Amygdala (tissue), 56 donors: ENCODE measurements at places on chromosomes 16 and 17.

GRCh38 chr17:36837195-36837938 lies 99.9 kb upstream of the LHX1 start:
- DNase-seq: no peak

DNA sequence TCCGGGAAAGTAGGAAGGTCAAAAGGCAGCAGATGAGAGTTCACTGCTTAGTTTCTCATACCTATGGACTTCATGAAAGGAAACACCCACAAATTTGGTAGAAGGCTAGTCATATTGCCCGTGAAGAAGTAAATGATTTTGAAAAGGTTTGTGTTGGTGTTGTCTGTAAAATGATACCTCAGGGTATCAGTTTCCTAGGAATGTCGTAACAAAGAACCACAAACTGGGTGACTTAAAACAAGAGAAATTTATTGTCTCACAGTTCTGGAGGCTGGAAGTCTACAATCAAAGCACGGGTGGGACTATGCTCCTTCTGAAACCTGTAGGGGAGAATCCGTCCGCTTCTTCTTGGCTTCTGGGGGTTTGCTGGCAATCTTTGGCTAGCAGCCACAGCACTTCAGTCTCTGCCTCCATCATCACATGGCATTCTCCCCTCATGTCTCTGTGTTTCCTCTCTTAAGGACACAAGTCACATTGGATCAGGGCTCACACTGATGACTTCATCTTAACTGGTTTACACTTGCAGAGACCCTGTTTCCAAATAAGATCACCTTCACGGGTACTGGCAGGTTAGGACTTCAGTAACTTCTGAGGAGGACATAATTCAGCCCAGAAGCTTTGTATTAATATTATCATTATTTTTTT lies 2.0 kb upstream of the NAE1 start:
- DNase-seq: no peak

- no peak for DNase-seq
These were observed 2.7 kb downstream of the UTP18 start for GRCh38 chr17:51263006-51263405.

DNA sequence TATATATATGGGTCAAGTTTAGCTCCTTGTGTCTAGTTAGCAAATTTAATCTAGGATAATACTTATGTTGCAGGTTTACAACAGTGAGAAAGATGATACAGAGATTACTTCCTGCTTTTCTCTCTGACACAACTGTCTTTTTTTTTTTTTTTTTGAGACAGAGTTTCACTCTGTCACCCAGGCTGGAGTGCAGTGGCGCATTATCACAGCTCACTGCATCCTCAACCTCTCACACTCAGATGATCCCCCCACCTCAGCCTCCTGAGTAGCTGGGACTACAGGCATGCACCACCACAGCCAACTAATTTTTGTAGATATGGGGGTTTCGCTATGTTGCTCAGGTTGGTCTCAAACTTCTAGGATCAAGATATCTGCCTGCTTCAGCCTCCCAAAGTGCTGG lies 706.9 kb upstream of the SOX9 start:
- no peak for DNase-seq

- DNase-seq: no peak
These were observed 18.1 kb downstream of the TMC6 start for GRCh38 chr17:78110363-78111015.

- DNase-seq: no peak
These were observed 372.5 kb upstream of the CDH8 start for GRCh38 chr16:62408760-62409159.

DNA sequence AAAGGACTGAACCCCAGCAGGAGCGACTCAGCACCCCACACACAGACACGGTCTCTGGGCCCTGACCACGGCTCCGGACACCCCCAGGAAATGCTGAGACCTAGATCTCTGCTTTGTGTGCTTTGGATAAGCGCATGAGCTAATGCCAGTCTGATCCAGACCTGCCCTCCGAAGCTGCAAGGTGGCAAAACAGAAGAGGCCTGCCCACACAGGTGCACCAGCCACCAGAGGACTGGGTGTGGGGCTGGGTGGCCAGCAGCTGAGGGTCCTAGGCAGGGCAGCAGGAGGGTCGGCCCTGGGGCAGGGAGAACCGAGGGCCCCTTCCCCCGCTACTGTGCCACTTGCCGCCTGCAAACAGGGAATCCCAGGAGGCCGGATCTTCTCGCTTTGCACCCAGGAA lies 30.7 kb upstream of the EIF1 start:
- DNase-seq: no peak

DNA sequence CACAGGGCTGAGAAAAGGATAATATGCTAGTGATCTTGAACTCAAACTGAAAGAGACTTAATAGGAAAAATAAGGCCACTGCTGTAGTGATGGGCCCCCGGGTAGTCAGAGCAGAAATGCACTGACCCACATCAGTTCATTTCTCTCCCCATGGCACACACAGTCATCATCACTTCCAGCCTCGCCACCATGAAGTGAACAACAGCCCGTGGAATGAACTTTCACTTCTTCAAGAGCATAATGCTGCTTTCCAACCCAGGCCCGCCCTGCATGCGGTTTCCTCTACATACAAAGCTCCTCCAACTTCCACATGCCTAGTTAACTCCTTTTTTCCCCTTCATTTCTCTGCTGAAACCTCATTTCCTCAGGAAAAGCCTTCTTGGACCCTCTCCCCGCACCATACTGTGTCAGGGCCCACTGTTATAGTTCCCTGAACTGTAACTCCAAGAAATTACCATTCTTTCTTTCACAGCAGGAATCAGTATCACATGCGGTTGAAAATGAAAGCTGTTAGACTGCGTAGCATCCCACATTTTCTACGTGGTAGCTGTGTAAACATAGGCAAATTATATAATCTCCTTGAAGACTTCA lies 65.8 kb upstream of the SMIM36 start:
- DNase-seq: no peak

DNA sequence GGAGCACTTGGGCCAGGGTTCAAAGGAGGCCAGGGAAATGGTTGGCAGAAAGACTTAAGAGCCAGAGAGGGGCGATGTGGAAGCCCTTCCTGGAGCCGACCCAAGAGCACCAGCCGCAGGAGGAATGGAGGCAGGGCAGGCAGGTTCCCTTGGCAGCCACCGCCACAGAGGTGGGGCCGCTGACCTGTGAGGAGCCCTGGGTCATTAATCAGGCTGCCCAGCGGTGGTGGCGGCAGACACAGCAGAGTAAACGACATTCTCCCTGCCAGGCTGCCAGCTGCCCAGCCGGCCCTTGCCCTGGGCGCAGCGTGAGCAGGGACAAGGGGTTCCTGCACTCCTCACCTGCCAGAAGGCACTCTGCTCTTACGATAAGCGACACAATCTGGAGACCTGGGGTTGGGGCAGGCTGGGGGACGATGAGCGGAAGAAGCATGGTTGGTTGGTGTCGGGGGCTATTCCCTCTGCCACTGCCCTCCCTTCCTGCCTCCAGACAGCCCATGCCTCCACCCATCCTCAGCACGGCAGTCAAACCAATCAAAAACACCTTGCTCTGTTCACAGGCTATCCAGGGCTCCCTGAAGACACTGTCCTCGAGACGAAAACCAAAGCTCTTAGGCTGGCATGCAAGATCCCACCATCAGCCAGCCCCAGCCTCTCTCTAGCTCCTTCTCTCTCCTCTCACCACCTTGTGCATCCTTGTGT lies 40.9 kb downstream of the PLXDC1 start:
- no peak for DNase-seq

- peak; percentile 9 for DNase-seq
These were observed 596 bp downstream of the UNKL start for GRCh38 chr16:1413684-1414531.

DNA sequence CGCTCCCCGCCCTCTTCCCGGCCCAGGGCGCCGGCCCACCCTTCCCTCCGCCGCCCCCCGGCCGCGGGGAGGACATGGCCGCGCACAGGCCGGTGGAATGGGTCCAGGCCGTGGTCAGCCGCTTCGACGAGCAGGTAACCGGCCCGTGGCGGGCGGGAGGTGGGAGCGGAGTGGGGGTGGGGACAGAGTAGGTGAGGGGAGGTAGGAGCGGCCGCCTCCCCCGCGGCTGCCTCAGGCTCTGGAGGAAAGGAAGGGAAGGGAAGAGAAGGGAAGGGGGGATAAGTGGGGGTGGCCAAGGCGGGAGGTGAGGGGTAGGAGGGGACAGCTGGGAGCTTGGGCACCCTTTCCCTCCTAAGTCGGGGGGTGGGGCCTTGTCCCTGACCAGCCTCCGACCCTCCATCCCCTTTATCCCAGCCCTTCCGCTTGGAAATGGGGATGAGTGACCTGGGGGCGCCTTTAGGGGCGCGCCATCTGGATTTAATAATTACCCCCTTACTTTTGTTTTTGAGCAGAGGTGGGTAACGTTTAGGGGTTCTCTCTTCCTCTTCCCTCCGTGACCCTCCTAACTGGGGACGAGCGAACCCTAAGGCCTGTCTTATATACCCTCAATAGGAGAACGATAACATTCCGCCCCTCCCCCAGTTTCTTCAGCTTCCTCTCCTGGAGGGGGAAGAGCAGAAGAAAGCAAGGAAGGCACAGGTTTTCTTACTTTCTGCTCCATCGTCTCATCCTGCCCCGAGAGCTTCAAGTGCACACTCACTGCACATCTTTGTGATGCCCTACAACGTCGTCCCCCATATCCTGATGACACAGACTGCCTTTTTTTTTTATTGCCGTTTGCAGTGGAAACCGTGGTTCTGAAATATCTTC lies 694 bp downstream of the NF1 start:
- DNase-seq: peak; percentile 45

- DNase-seq: no peak
These were observed 507 bp downstream of the SERPINF1 start for GRCh38 chr17:1762233-1762900.

DNA sequence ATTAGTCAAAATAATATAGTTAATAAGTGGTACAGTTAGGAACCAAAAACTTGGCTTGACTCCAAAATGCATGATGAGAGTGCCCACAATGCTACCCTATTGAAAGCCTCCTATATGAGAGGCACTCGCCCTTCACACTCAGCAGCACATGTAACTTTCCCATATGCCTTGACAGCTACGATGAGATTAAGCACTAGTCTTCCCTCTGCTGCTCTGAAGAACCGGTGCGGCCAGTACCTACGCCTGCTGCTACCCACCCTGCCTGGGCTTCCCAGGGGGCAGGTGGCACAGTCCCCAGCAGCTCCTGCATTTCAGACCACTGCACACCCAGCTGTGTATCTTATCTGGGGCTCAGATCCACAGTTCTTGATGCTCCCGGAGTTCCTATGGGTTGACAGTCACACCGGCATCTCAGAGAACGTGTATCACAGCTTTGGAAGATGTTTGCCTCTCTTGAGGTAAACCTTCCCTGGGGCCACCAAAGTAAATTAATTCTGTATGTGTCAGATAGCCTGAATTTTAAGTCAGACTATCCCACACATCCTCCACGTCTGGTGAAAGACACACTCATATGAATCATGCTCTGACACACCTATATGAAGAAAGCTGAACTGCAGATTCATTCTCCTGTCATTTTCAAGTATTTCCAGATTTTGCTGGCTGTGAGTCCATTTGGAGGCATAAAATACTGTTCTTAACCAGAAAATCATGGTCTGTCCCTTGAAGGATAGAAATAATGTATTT lies 77.8 kb downstream of the MYH10 start:
- DNase-seq: no peak

- no peak for DNase-seq
These were observed 18.3 kb downstream of the CDC42EP4 start for GRCh38 chr17:73293480-73293911.

DNA sequence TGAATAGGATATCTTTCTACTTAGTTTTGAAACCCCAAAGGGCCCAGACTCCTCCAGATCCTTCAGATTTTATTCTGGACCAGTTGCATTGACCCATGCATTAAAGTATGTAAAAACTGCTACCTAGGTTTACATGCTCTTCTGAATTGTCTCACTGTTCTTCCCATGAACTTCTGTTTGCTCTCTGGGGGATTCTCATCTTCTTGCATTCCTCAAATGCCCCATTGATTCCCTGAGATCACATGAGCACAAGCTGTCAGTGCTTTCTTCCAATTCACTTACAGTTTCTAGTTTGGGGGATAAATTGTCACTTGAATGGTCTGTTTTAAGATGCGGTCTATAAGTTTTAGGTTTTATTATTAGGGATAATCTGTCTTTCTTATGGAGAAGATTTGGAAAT lies 188.9 kb upstream of the KIF2B start:
- DNase-seq: no peak

DNA sequence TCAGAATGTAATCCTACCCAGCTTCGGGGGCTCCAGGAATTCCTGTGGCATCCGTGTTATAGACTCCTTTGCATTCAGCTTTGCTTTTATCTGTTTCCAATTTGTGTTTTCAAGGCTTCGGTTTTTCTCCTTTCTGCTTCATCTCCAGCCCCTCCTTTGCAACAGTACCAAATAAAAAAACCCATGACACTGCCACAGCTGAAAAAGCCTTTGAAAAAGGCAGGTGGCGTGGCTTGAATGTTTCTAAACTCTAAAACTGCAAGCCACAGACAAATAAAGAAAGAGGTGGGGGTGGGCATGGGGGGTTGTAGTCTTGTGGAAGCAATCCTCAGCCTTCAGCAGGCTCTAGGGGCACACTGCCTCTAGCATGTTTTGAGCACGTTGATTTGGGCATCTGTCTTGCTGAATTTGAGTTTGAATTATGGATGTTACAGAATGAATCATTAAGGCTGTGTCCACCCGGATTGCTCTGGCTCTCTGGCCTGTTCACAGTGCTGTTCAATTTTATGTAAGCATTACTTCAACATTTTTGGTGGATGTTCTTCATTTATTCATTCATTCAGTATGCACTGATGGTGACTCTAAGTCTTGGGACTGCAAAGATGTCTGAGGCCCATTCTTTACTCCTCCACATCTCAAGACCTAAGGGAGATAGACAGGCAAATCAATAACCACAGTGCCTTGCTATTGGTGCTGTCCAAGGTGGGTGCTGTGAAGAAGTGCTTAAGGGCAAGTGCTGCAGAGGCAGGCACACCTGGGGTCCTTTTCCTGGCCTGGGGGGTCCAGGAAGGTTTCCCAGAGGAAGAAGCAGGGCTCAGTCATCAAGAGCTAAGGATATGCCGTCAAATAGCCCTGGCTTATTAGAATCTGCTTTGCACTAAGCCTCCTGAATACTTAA lies 77.4 kb downstream of the CDH13 start:
- no peak for DNase-seq

DNA sequence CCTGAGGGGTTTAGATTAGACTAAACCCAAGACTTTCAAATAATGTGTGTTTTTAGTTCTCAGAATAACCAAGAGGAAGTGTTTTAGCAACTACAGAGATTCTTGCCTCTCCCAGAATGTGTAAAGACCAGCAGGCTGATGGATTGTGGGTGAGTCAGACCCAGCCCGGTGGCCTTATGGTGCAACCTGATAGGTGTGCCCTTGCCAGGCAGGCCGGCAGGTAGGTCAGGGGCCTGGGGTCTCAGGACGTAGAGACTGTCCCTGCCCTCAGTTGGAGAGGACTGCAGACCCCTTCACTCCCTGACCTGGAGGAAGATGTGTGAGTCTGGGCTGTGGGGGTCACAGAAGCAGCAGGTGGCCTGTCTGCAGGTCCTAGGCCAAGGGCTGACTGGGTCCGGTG lies 47.2 kb upstream of the ACSF3 start:
- no peak for DNase-seq

DNA sequence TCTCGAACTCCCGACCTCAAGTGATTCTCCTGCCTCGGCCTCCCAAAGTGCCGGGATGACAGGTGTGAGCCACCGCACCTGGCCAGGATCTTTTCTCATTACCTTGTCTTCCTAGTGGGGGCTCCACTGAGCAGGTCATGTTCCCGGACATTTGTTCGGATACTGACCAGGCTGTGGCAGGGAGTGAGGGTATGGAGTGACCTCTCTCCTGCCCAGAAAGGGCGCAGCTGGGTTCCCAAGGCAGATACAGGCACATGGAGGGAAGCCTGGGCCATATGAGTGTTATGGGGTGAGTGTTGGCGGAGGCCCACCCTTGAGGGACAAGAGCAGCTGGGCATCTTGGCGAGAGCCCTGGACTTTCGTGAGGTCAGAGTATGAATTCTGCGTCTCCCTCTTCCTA lies 5.5 kb downstream of the SERPINF1 start:
- DNase-seq: no peak

GRCh38 chr17:35046740-35047283 lies 16.7 kb downstream of the RFFL start:
- no peak for DNase-seq
